ENCODE measurements at places on chromosomes 13 and 19.
A peak's percentile ranks its signal among the peaks of the same experiment; 100 is the strongest.

DNA sequence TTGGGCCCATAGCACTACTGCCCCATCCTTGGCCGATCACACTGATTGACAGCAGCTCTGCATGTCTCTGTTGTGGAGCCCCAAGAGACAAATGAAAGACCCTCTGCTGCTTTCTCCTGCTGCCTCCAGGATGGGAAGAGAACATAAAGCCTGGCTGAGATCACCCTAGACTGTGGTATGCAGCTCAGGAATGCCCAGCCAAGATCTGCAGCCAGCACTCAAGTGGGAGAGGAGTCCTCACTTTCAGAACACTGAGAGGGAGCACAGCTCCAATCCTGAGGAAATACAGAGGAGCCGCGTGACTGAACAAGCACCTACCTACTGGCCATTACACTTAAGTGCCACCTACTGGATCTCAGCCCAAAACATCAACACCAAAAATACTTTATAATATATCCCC is 203.0 kb downstream of the POSTN start:
- no peak for DNase-seq

DNA sequence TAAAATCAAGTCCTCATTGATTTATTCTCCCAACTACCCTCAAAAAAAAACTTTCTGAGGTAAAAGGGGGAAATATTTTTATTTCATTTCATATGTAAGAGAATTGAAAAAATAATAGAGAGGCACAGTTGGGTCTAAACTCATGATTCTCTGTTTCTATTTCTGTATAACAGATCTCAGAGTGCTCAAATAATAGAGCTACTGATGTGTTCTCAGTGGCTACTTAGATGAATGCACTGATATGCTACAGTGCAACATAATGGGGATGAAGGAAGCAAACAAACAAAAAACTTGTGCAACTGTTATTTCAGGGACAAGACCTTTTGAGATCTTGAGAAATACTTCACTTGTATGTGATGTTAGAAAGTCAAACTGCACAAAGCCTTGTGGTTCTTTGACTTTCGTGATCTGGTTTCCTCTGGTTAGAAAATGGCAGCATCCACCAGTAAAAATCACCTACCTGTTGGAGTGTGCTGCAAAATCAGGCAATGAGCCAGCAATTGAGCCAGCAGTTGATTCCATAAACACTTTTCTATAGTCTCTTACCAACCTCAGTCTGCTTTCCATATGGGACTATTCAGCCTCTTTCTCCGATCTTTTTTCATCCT is 9.7 kb upstream of the DACH1 start:
- no peak for DNase-seq

GRCh38 chr19:39818626-39819097 is 15.3 kb downstream of the DYRK1B start:
- DNase-seq: no peak

GRCh38 chr19:19732579-19733501 is at the start of gene ZNF14:
ZNF14 (minus strand) TSS chr19:19733112; CDS start chr19:19732958, 154 bp downstream.
- peak; percentile 89 for DNase-seq

DNA sequence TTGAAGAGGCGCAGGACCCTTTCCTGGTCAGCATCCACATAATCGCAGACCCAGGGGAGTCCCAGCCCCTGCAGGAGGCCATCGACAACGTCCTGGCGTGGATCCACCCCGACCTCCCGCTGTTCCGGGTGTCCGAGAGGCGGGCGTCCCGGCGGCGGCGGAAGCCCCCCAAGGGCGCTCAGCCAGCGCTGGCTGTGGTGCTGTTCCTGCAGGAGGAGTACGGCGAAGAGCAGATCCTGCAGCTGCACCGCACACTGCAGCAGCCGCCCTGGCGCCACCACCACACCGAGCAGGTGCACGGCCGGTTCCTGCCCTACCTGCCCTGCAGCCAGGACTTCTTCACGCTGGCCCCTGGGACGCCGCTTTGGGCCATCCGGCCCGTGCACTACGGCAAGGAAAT is 29.3 kb downstream of the FAM124A start:
- no peak for DNase-seq

DNA sequence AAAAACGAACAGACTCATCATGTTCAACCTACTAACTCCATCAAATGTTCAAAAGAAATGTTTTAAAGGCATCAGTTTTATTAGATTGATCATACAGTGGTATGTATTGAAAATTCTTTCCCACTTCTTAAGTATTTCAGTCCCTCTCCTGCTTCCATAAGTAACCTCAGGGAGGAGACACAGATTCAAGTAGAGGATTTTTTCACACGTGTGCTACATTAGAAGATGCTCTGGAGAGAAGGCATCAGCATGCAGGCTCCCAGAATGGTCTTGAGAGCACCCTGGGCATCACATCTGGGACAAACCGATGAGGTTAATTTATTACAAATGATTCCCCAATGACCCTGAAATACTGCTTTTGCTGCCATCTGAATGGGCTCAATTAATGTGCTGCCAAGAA is 3.6 kb downstream of the GPR12 start:
- DNase-seq: no peak

DNA sequence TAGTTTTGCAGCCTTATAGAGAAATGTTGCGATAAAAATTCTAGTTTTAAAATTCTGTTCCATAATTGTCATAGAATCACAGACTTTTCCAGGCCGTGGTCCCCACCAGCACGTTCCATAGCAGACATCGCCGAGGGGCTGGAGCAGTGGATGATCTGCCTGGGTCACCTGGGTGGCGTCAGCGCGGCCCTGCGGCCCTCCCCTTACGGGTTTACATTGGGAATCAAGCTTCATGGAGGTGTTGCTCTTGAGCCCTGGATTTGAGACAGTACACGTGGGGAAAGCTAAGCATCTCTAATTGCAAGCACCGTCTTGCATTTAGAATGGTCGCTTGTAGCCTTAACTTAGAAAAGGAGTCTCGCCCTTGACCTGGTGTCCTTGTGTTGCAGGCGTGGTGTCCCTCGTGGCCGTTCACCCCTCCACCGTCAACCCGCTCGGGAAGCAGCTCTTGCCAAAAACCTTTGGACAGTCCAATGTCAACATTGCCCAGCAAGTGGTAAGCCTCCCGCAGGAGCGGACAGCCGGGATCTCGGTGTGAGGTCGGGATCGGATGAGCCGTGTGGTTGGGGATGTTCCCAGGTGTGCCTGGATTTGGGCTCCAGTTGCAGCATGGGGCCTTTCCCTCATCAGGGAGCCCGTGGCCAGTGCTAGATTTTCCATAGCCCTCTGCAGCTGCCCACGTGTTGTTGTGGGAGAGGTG is 35.1 kb downstream of the ATP4B start:
- no peak for DNase-seq

DNA sequence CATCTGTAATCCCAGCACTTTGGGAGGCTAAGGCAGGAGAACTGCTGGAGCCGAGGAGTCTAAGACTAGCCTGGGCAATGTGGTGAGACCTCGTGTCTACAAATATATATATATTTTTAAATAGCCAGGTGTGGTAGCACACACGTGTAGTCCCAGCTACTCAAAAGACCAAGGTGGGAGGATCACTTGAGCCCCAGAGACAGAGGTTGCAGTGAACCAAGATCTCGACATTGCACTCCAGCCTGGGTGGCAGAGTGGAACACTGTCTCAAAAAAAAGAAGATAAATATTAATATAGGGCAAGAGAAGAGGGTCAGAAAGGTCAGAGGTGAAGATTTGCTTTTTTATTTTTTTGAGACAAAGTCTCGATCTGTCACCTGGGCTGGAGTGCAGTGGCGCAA is 5.5 kb upstream of the MRPL4 start:
- no peak for DNase-seq

DNA sequence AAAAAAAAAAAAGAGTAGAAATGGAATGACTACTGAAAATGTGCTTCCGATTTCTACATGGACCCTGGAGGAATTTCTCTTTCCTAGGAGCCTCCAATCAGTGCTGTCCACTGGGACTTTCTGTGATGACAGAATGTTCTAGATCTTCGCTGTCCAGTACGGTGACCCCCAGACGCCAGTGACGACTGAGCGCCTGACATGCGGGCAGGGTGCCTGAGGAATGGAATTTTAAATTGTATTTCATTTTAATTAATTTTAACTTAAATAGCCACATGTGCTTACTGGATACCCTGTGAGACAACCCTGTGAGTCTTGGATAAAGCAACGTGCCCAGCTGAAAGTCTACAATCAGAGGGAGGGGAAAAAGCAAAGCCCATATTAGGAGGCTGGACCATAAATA is 4.1 kb upstream of the TLE6 start:
- DNase-seq: no peak

DNA sequence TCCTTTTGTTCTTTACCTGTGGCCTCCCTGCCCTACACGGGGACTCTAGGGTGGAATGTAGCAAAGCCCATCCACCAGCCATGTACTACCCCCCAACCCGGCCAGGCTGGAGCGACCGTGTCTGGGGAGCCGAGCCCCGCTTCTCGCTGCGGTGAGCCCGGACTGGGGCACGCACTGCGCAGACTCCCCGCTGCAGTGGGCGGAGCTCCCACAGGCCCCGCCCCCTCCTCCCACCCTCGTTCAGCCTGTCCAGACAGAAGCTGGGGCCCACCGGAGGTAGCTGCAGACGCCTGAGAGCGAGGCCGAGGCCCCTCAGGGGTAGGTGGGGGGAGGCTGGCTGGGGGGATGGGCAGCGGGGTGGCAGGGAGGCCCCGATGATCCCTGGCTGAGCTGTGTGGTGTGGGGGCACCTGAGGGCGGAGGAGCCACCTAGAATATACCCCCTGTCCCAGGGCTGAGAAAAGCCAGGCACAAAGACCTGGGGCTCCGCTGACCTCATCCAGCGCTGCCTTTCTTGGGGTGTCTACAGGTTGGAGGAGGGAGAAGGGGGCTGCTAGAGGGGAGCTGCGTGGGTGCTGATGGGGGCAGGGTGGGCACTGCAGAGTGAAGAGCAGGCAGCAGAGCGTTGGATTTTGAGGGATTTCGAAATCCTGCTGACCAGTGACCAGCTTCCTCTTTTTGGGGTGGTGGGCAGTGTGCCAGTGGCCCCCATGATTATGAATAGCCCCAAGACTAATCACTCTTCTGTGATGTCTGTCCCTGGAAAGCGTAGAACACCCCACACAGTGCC is 17.3 kb downstream of the PLD3 start:
- DNase-seq: no peak

DNA sequence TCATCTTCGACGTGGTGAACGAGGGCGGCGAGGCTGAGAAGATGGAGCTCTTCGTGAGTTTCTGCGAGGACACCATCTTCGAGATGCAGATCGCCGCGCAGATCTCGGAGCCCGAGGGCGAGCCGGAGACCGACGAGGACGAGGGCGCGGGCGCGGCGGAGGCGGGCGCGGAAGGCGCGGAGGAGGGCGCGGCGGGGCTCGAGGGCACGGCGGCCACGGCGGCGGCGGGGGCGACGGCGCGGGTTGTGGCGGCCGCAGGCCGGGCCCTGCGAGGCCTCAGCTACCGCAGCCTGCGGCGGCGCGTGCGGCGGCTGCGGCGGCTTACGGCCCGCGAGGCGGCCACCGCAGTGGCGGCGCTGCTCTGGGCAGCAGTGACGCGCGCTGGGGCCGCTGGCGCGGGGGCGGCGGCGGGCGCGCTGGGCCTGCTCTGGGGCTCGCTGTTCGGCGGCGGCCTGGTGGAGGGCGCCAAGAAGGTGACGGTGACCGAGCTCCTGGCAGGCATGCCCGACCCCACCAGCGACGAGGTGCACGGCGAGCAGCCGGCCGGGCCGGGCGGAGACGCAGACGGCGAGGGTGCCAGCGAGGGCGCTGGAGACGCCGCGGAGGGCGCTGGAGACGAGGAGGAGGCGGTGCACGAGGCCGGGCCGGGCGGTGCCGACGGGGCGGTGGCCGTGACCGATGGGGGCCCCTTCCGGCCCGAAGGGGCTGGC is 52.6 kb downstream of the MAP4K1 start:
- DNase-seq: no peak

DNA sequence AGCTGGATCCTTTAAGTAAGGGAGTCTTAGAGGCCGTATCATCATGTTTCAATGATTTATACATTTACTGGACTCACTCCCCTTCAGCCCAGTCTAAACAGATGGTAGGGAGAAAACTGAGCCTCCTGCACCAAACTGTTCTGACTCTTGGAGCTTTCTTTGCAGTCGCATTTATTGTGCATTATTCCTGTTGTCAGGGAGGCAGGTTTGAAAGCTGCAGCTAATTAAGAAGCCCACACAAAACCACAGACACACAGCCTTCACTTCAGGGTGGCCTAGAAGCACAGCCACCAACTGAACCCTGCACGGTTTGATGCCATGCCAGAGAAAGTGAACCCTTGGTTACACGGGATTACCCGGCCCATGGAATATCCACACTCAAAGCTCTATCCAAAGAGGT is 911.0 kb downstream of the UQCRFS1 start:
- no peak for DNase-seq

- no peak for DNase-seq
These were observed 123.8 kb downstream of the NDFIP2 start for GRCh38 chr13:79604752-79605151.

GRCh38 chr19:13055213-13056051 is 47.2 kb downstream of the LYL1 start:
- peak; percentile 77 for DNase-seq

DNA sequence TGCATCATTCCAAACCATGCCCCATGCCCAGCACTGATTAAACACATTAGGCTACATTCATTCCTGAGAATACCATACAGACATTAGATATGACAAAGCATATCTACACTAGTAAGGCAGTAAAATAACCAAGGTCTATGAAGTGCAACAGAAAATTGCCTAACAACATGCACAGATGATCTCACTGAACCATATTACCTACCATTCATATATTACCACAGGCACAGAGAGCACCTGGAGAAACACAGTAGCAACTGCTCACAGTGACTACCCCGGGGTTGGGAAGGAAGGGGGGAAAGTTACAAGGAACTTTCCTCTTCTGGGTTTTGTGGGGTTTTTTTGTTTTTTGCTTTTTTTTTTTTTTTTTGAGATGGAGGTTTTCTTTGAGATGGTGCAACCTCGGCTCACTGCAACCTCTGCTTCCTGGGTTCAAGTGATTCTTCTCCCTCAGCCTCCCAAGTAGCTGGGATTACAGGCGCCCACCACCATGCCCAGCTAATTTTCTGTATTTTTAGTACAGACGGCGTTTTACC is 669.6 kb downstream of the UQCRFS1 start:
- no peak for DNase-seq

DNA sequence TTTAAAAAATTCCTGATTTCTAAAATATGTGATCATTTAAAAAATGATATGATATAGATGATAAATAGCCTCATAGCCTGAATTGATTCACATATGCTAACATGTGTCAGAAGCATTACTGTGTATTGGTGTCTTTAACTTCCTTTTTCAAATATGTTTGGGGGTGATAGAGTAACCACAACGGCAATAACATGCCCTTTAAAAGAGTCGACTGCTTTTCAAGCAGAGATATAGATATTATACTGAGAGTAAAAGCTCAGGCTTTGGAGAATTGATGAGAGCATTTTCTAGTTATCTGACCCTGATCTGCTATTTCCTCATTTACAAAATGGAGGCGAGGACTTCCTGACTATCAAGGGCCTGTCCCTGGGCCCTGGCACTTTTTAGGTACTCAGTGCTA is 260.5 kb downstream of the DCT start:
- DNase-seq: no peak

- DNase-seq: no peak
These were observed 3.4 kb upstream of the LAMP1 start for GRCh38 chr13:113293686-113294085.

GRCh38 chr19:45629704-45630103 is 9.5 kb downstream of the EML2 start:
- no peak for DNase-seq

All from HFFc6 (cell line).